Left ventricle myocardium inferior (tissue), 1 donor: ENCODE measurements at places on chromosomes 7 and 10. TPM values are rescaled to one million over a fixed set of nuclear protein-coding genes. Genes with fewer than 3 reads are reported as not detected.

GRCh38 chr10:103224133-103224532 is 21.6 kb upstream of the RPEL1 start:
- DNase-seq: no peak

DNA sequence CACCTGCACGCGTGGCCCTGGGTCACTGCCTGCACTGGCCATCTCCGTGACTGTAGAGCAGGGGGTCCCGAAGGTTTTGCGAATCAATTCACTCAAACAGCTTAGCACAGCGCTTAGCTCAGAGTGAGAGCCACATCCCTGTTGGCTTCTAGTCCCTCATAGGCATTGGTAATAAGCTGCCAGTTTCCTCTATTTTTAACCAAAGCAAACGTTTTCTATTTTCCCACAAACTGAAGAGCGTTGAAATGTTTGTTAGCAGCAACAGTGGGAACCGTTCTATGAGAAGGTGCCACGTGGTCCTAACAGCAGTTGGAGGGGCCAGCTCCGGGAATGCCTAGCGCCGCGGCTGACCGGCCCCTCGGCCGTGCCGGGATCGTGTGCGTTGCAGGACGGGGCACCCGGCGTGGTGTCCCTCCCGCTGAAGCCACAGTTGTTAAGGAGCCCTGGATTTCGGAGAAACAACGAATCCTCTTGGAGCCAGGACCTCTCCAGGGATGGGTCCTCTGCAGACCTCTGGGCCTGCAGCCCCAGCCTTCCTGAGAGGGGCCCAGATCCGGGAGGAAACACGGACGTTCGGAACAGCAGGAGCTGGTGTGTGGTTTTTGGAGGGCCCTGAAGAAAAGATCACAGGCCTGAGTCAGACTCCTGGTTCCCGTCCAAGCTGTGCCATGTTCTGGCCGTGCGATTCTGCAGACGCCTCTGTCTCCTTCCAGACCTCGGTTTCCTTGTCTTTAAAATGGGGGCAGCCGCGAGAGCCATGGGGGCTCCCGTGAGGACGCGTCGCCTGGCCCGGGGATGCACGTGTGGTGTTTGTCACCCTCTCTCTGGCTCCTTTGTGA is 40.3 kb downstream of the FAM20C start:
- no peak for DNase-seq

PNLIPRP2 gene
- total RNA-seq: not detected

GRCh38 chr7:90597563-90598253 is 1.6 kb downstream of the CDK14 start:
- DNase-seq: no peak

DNA sequence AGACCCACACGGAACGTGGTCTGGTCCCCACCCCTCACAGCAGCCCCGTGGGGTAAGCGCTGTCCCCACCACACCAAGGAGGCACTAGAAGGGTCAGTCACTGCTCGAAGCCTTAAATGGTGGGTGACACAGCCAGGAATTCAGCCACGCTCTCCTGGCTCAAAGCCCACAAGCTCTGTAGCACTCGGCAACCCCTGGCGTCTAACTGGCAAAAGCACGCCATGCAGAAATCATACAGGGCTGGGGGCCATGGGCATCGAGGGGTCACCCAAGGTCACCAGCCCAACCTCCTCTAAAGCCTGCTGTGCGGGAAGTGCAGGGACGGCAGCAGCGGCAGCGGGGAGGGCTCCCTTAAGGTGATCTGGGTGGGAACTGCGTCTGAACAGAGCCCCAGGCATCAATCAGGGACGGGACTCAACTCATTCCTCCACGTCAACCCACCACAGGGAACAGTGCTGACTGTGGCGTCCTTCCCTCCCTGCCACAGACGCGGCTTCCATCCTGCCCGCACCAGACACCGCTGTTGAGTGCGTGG is 7.8 kb downstream of the GPER1 start:
- DNase-seq: no peak

DNA sequence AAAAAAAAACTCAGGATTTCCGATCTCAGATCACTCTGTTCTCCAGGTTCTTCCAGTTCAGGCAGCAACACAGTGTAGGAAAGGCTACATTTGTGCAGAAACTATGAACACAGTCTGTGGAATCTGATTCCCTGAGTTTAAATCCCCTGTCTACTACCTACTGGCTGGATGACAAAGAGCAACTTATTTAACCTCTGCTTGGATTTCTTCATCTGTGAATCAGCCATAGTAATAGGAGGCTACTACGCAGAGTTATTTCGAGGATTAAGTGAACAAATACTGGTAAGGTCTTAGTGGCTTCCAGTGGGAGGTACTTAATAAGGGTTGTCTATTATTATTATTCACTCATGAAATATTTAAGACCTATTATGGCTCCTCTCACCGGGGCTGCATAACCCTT is 44.3 kb upstream of the PDCD4 start:
- DNase-seq: no peak

GRCh38 chr10:5659702-5660528 is 6.5 kb downstream of the ASB13 start:
- no peak for DNase-seq

- no peak for DNase-seq
Measured at GRCh38 chr7:131075406-131075805, 252.3 kb upstream of the MKLN1 start.

DNA sequence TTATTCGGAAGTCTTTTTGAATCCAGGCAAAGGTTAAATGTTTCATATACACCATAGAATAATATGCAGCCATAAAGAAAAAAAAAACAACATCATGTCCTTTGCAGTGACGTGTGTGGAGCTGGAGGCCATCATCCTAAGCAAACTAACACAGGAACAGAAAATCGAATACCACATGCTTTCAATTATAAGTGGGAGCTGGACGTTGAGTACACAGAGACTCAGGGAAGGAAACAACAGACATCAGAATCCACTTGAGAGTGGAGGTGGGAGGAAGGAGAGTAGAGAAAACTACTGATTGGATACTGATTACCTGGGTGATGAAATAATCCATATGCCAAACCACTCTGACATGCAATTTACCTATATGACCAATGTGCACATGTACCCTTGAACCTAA is 293.4 kb downstream of the KLF6 start:
- DNase-seq: no peak

LIPK gene
- not detected for total RNA-seq

VWA2 gene
- total RNA-seq: not detected

DNA sequence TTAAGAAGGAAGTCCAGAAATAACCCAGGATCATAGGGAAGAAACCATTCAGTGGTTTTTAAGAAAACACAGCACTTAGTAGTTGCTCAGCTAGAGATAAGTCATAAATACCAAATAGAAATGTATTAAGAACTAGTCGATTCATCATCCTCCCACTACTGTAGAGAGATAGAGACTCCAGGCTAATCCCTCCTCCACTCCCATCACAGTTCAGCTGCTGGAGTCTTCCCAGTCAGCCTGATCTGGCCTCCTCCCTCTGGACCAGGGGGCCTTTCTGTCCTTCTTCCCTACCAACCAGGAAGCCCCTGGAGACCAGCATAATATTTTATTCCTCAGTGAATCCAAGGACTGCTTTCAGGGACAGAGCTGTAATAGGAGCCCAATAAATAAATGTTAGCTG is 294.1 kb upstream of the YAE1 start:
- DNase-seq: no peak

DNA sequence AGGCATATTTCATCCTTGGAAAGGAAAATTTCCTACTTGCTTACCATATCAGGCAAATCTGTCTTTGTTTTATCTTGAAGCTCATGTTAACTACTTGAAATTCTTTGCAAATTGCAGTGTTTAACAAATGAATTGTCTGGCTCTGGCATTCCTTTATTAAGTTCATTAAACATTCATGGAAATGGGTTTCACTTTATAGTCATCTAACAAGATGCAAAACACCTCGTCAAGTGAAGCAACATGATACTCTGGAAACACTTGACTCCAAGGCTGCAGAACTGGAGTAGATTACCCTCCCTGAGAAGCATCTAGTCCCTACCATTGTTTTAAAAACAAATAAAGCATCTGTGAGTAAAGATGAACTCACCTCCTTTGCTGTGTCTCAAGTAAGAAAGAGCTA is 1086.9 kb downstream of the NRG3 start:
- no peak for DNase-seq

- no peak for DNase-seq
Measured at GRCh38 chr10:71848325-71849275, 2.5 kb downstream of the PSAP start.

CABCOCO1 gene
- total RNA-seq: not detected

TFPI2 gene
- total RNA-seq: 1.5 TPM

DNA sequence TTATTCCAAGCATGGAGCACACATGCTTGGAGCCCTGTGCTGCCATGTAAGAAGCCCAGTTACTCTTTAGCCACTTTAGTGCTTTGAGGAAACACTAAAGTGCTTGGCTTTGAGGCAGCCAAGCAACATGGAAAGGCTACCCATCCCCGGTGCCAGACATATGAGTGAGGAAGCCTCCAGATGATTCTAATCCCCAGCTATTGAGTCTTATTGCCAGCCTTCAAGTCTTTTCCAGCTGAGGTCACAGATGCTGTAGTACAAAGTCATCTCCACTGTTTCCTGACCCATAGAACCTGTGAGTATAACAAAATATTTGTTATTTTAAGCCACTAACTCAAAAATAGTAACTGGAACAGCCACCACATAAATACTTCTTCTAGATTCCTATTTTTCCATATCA is 91.4 kb upstream of the CYP26C1 start:
- DNase-seq: no peak

HTRA1 gene
- total RNA-seq: 62.6 TPM

ITIH5 gene
- 10.8 TPM for total RNA-seq

GRCh38 chr10:28393956-28394568 is 91.2 kb upstream of the MPP7 start:
- DNase-seq: peak; percentile 28

GRCh38 chr7:85023066-85023712 is 163.7 kb downstream of the SEMA3D start:
- no peak for DNase-seq

STAG3 gene
- 0.74 TPM for total RNA-seq

DNA sequence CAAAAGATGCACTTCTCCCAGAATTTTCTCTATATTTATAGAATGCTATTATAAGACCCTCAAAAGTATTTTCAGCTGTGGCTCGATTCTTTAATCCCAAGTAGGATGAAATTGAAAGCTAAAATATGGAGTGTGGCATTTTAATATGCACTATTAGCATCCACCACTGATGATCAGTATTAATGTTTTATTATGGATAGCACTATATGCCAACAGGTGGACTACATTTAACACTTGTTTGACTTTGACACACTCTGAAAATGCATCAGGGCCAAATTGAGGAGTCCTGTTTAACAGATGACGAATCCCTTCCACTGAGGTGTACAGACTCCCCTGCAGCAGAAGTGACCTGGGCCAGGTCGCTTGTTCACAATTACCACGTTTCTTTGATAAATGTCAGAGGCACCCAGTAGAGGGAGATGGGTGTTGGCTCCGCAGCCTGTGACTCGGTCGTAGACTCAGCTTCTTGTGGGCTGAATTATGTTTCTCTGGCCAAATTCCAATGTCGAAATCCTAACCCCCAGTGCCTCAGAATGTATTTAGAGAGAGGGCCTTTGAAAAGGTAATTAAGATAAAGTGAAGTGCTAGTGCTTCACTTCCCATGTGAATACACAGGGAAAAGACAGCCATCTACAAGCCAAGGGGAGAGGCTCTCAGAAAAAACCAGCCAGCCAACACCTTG is 48.1 kb downstream of the WIPF3 start:
- no peak for DNase-seq

AASS gene
- total RNA-seq: 34.7 TPM

PPP1R9A gene
- 27.6 TPM for total RNA-seq

ZSWIM8 gene
- total RNA-seq: 46.2 TPM

PRLHR gene
- not detected for total RNA-seq

DNA sequence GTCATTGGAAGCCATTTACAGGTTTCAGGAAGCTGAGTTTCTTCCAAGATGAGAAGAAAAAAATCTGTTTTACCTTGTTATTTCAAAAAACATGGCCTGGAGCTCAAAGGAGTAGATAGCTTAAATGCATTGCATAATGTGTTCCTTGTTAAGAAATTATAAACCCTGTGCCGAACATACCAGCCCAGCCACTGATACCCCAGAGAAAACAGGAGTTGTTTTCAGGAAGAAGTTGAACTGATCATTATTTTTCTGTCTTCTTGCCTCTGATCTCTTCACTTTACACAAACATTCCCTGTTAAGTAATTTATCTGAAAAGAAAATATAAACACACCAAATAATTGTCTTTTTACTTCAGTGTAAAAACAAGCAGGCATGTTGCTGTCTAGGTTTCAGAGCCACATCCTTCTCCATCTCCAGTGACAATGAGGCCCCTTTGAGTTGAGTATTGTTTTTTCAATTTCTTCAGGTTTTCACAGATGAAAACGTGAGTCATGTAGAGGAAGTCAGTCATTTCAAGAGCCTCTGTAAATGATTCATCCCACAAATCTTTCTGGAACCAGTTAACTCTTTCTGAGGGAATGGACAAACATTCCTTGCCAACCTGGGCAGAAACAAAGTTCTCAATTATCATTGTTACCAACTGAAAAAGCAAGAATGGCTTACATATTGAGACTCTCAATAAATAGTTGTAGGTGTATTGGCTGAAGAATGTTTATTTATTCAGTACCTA is 244.2 kb downstream of the IPMK start:
- no peak for DNase-seq

GRCh38 chr10:72048450-72049124 is 39.8 kb downstream of the SPOCK2 start:
- DNase-seq: peak; percentile 91

DNA sequence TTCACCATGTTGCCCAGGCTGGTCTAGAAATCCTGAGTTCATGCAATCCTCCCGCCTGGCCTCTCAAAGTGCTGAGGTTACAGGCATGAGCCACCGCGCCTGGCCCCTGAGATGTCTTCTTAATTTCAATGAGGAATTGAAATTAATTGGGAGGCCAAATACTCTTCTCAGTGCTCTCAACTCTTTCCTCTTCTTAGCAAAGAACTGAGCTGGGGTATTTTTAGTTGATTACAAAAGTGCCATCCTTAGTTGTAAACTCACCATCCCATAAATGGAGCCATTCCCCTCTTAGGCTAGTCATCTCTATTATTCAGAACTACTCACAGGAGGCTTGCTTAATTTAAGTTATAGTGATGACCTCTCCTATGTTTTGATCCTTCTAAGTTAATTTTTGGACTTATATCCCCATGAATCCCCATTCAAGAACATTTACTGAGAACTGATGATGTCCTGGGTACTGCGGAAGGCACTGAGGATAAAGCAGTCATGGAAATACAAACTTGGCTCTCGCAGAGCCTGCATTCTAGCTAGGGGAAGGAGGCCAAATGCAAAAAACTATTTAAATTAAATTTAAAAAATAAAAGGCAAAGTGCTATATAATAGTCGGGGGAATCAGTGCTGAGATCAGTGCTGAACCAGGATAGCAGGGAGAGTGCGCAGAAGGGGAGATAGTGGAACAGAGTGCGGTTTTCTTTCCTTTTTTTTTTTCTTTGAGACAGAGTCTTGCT is 145.3 kb downstream of the SFMBT2 start:
- no peak for DNase-seq

TDRD1 gene
- 1.9 TPM for total RNA-seq

GRCh38 chr10:114042895-114043531 is 653 bp upstream of the ADRB1 start:
- DNase-seq: peak; percentile 64

DNA sequence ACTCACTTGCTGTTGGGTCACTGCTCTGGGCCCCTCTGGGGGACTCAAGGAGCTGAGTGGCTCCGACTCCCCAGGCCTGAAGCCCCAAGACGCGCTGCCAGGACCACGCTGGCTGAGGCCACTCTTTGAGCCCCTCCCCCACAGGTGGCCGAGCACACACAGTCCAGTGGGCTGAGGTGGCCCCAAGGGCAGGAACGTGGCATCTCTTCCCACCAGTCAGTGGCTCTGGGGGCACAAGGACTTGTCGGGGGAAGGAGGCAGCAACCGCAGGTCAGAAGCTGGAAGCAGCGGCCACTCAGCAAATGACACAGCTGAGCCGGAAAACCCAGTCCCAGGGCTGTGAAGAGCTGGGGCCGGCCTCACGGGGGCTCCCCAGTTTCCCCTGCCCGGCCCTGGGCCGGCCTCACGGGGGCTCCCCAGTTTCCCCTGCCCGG is 24.1 kb downstream of the GRIFIN start:
- DNase-seq: no peak
